ENCODE measurements at places on chromosomes 1 and 21.

GRCh38 chr1:85463731-85464496 lies 1.0 kb downstream of the DDAH1 start:
- no peak for DNase-seq

GRCh38 chr21:38982096-38982495 lies 176.4 kb downstream of the ETS2 start:
- DNase-seq = no peak

DNA sequence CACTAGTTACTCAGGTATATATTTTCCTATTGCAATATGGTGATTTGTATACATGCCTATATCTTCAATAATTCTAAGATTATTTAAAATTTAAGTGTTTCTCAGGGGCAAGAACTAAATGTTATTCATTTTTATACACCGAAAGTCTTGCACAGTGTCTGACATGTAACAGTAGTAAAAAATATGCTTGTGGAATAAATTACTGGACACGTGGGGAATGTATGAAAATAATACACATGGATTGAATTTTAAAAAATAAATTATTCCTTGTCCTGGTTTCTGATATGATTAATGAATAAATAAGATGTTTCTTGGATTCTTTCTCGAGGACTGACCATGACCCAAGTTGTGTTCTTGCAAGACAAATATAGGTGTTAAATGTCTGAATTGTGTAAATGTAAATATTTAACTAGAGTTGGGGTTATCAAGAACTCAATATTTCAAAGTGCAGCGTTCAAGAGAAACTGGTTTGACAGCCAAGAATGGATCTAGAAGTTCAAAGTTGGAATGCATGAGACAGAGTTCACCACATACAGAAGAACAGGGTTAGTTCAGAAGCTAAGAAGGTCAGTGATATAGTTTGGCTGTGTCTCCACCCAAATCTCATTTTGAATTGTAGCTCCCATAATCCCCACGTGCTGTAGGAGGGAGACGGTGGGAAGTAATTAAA lies 142.1 kb upstream of the SPAG17 start:
- no peak for DNase-seq

DNA sequence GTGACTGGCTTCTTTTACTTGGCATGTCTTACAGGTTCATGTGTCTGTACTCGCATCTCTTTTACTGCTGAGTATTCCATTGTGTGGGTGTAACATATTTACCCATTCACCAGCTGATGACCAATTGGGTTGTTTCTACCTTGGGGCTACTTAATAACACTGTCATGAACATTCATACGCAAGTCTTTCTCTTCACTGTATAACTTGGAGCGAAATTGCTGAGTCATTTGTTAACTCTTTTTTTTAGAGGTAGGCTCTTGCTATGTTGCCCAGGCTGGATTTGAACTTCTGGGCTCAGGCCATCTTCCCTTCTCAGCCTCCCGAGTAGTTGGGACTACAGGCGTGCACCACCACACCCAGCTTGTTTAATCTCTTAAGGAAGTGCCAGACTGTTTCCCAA lies 6.5 kb downstream of the PYCR2 start:
- no peak for DNase-seq

DNA sequence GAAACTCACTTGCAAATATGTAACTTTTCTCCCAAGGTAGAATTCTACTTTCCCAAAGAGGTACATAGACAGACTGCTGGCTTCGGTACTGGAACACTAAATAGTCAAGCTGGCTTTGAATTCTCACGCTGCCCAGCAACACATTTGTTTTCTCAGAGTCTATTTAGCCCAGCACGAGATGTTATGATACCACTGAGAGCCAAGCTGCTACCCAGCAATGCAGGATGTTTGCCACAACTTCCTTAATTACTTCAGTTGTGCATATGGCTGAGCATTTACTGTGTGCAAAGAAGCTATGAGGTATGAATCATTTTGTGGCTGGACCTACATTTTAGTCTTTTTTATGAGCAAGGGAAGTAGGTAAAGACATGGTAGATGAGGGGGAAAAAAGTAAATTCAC lies 793.2 kb downstream of the PLA2G4A start:
- DNase-seq = no peak

- no peak for DNase-seq
Measured at GRCh38 chr1:200400556-200400955, 9.3 kb downstream of the ZNF281 start.

GRCh38 chr1:92774407-92774806 lies 10.5 kb downstream of the EVI5 start:
- no peak for DNase-seq

- no peak for DNase-seq
Measured at GRCh38 chr1:242199776-242200458, 201.0 kb upstream of the MAP1LC3C start.

DNA sequence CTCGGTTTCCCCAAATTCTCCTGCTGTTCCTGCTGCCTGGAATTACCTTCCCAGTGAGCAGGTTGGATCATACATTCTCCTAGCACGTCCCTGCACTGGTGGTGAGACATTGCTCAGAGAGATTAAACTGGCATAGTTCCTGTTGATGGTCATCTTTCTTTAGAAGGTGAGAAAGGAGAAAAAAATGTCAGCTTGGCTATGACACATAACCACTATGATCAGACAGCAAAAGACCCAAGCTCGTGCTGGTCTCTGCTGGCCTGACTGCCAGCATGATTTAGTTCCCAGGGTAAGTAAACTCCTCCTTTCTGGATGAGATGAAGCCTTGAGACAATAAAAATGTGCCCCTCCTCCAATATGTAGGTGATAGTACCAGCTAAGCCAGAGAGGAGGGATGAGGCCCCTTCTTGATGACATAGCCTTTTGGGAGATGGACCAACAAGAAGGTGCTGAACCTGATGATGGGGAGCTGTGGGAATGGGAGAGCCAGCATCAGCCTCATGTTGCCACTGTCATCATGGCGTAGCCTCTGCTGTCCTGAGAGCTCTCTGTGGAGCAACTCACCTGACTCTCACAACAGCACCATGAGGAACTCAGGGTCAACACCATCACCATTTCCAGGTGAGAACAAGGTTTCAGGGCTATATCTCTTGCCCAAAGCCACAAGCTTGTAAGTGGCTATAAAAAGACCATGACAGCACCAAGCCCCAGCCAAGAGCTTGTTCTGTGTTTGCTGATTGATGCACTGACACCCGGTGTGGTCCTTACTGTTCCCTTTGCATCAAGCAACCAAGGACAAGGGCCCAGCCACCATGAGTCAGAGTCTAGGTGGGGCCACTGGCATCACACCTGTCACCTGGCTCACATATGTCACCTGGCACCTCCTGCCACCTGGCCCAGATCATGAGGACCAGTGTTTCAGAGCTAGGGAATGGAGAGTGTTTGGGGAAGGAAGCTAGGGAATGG lies 200.0 kb downstream of the MATN1 start:
- no peak for DNase-seq

DNA sequence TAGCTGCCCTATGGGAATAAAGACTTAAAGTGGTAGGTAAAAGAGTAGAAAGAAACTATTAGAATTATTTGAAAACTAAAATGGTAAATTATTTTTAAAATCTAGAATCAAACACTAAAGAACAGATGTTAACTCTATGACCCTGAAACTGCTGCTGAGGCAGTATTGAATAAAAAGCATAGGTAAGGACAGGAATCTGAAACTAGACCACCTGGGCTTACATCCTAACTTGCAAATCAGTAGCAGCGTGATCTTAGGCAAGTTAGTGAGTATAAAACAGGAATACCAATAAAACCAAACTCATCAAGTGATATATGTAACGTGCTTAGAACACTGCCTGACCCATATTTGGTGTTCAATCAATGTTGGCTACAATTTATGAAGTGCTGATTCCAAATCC lies 257.9 kb downstream of the VAV3 start:
- no peak for DNase-seq

DNA sequence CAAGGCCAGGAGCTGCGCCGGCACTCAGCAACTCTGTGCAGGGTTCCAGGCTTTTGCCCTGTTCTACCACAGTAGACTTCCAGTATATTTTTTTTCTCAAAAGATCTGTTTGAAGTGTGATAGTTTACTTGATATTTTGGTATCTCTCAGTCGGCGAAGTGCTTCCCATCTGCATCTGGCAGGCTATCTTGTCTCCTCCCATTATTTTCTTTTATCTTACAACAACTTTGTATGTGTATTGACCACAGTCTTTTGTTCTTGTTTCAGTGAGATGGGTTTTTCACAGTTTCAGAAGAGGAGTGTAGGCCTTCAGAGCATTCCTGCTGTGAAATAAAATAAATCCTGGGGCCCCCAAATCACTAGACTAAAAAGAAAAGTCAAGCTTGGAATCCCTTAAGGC lies 292.9 kb downstream of the PTGER3 start:
- DNase-seq = no peak

- no peak for DNase-seq
Measured at GRCh38 chr1:35717911-35718476, 690 bp downstream of the C1orf216 start.

All from activated CD4-positive, alpha-beta T cell treated with anti-CD3 and anti-CD28 coated beads, Interleukin-2, amount 50 U/mL, for 4 hours (primary cell).